ENCODE measurements at places on chromosomes 4 and X. TPM values are rescaled to one million over a fixed set of nuclear protein-coding genes. Genes with fewer than 3 reads are reported as not detected.

GRCh38 chr4:158966091-158966490, 136.8 kb upstream of the RAPGEF2 start:
- DNase-seq: no peak

- DNase-seq: no peak
Measured at GRCh38 chr4:85166318-85166717, 199.8 kb upstream of the WDFY3 start.

- no peak for DNase-seq
Measured at GRCh38 chrX:106780664-106781377, 21.7 kb upstream of the TBC1D8B start.

DNA sequence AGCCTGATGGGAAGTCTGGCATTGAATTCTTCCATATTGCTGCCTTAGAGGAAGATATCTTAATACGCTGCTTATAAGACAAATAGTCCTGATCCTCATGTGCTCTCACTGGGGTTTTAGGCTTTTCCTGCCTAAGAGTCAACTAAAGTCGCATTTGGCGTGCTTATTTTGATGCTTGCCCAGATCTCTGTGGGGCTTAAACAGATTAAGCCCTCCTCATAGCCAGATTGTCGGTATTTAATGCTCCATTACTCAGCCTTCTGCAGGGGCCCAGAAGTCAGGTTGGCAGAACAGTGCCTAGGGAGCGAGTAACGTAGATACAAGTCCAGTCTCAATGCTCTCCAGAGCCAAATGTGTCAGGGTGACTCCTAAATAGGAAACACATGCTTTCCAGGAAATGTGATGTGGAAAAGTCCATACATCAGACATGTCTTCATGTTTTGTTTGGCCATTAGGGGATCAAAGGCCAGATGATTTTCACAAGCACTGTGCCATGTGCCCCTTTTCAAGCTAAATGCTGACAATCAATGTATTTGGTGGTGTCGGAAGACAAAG, 262.8 kb downstream of the PRDM5 start:
- no peak for DNase-seq

DNA sequence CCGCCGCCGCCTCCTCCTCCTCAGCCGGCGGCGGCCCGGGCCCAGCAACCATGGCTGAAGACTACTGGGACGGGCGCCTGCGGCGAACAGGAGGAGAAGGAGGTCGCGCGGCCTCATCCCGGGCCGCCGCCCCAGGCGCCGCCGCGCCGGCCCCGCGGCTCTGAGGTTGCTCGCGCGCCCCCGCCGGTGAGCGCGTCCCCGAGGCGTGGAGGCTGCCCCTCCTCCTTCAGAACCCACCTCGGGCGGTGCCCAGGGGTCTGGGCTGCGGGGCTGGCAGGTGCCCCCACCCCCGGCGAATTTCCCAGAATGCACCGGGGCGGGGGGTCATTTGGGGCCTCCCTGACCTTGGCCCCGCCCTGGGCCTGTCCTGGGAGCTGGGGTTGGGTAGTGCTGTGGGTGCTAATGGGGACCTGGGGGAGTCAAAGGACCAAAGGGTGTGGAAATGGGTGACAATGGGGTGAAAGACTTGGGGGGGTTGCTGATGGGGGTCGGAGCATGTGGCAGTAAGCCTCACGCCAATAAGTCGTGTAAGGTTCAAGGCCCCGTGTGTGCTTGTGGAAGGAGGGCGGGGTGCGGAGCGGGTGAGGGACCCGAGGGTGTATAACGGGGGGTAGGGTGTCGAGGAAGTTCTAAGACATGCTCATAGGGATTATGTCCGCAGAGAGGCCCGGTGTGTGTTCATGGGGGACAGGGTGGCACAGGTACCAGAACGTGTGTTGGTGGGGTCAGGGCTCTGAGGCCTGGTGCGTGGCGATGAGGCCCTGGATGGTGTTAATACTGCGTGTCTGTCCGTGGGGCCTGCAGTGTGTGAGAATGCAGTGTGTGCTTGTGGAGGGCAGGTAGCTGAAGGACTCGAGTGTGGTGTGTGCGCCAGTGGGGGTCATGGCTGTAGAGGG, 687 bp downstream of the CDK16 start:
- DNase-seq: peak; percentile 36

DNA sequence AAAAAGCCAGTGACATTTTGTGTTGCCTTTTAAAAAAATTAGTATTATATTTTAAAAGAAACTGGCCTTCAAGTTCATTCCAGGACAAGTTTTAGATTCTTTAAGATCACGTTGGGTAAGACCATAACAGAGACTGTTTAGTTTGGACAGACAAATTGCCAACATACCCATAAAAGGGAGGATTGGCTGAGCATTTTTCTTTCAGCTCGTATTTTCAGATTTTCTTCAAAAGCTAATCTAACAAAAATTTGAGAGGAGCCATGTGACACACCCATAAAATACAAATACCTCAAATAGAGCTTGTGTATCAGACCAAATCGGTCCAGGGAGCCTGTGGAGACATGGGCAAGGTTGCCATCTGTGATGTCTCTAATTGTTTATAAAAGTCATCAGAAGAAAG, 74.6 kb upstream of the C1QTNF7 start:
- no peak for DNase-seq

DNA sequence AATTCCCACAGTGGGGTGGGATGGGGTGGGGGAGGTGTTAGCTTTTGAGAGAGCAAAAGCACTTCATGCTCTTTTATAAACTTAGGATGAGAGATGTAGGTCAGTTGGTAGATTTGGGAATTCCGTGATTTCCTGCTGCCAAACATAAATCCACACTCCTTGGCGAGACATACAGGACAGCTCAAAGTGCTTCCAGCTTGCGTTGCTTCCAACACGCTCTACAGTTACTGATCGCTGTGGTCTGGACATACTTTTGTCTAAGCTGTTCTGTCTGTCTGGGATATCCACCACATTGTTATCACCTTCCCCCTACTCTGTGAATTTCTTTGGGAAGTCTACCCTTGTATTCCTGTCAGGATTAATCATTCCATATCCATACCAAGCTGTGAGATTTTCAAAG, 117.5 kb downstream of the RAPGEF2 start:
- DNase-seq: no peak

DNA sequence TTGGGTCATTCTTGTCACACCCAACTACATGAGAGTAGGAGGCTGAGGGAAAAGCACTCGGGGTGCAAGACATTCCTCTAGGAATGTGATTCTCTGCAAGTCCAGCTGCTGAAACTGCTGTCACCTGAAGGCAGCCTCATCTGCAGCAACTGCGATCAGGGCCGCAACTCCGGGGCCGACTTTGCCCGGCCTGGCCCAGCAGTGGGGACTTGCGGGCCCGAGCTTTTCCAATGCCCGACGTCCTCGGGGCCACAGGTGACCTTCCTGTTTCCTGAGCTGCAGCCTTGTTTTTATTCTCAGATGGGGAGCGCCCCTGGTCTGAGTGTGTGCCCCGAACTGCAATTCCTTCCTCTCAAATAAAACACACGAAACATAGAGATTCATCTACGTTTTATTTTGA, 104.7 kb upstream of the NKX1-1 start:
- no peak for DNase-seq

GRCh38 chr4:80963051-80963450, 67.5 kb upstream of the BMP3 start:
- no peak for DNase-seq

DNA sequence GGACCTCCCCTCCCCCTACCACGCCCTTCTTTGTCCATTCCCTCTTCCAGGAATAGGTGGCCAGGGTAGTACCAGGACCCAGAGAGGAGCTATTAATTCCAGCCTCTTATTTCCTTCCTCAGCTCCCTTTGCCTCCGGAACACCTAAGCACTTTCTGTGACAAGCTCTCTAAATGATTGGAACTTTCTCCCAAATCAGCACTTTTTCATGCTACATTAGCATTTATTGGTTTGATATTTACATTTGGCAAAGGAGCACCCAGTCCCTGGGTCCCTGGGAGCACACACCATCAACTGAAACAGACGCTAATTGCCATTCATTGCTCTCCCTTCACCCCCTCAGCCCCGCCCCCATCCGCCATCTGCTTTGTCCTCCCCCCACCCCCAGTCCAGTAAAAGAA, 182.0 kb upstream of the BCOR start:
- no peak for DNase-seq

SLC2A9 gene
- total RNA-seq: not detected

LRIT3 gene
- total RNA-seq: 0.07 TPM

DCAF8L2 gene
- not detected for total RNA-seq

HAND2 gene
- 0.09 TPM for total RNA-seq

ZDHHC15 gene
- total RNA-seq: 1.5 TPM

RHOH gene
- total RNA-seq: 7.4 TPM

RTL5 gene
- total RNA-seq: 1.0 TPM

RASGEF1B gene
- total RNA-seq: 6.9 TPM

RAB39B gene
- 6.9 TPM for total RNA-seq
